ENCODE measurements at places on chromosomes 4 and X.

DNA sequence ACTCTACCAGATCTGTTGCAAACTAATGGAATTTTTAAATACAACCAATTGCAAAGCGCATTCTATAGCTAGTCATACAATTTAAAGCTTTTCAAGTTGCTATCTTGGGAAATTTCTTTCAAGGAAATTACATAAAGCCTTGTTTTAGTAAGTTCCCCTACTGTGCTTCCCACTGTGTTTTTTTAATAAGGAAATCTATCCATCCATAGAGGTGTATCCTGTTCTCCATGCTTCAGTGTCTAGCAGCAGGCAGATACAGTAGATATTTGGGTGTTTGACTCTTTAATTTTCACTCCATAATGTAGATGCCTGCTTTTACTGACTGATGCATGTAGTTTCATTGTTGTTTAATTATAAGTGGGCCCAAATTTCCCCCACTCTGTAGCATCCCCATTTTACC, 171.6 kb upstream of the POU3F4 start:
- no peak for DNase-seq

DNA sequence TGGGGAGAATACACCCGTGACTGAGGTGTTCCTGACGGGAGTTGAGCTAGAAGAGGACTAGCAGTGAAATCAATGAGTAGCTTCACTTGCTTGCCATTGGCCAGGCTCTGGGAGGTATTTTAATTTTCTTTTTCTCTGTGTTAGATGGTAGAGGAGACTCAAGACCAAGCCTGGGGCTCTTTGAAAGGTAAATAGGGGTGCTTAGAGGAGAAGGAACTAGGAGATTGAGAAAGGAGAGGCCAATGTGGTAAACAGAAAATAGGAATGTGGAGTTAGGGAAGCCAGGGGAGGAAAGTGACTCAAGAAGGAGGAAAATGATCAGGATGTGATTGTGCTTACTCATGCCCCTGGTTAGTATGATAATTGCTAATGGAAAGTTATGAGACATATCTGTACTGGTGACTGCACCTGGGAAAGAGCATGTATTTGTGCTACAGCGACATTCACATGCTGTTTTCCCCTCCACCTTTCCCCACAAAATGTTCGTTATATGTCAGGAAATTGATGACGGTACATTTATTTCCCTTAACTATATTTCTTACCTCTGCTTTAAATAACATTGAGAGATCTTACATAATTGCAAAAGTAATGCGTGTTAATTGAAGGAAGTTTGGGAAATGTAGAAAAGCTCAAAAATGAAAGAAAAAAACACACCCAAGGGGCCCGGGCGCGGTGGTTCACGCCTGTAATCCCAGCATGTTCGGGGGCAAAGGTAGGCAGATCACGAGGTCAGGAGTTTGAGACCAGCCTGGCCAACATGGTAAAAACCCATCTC, 16.9 kb upstream of the LRBA start:
- DNase-seq: no peak

GRCh38 chrX:111928456-111928855, 52.5 kb downstream of the TRPC5OS start:
- DNase-seq: no peak

GRCh38 chrX:10079231-10079630, 77.5 kb upstream of the CLCN4 start:
- no peak for DNase-seq

DNA sequence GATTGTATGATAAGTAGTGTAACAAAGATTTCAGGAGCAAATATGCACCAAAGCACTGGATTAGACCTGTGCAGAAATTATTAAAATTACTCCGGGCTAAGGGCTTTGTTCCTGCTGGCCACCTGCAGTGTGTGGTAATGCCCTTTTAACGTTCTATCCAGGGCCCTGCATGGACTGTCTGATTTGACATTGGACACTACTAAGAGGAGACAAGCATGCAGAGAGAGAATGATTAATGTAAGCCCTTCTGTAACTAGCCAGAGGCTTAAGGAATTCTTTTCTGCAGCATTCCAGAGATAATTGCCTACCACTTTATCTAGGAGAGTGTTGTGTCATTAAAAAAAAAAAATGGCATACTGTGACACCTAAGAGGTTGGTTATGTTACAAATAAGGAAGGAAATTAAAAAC, 117.0 kb downstream of the PCDH7 start:
- no peak for DNase-seq

GRCh38 chrX:40391662-40392061, 189.1 kb upstream of the ATP6AP2 start:
- no peak for DNase-seq

GRCh38 chr4:8307714-8308113, 38.2 kb downstream of the HTRA3 start:
- no peak for DNase-seq

DNA sequence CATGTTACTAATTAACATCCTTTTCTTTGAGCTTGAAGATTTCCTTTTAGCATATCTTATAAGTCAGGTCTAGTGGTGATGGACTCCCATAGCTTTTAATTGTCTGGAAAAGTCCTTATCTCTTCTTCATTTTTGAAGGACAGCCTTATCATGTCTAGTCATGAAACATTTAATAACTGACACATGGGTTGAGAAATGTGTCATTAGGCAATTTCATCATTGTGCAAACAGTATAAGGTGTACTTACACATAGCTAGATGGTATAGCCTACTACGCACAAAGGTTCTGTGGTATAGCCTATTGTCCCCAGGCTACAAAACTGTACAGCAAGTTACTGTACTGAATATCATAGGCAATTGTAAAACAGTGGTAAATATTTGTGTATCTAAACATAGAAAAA, 34.5 kb upstream of the ALG13 start:
- DNase-seq: no peak
